M059J (cell line): ENCODE measurements at places on chromosomes 6 and 20. TPM values are rescaled to one million over a fixed set of nuclear protein-coding genes. Genes with fewer than 3 reads are reported as not detected.

- no peak for DNase-seq
Measured at GRCh38 chr20:47016068-47016664, 121.5 kb downstream of the EYA2 start.

The PRND gene
- total RNA-seq = not detected in 2 replicates

GRCh38 chr20:4813076-4813862 lies 91.6 kb downstream of the PRND start:
- DNase-seq = no peak

DNA sequence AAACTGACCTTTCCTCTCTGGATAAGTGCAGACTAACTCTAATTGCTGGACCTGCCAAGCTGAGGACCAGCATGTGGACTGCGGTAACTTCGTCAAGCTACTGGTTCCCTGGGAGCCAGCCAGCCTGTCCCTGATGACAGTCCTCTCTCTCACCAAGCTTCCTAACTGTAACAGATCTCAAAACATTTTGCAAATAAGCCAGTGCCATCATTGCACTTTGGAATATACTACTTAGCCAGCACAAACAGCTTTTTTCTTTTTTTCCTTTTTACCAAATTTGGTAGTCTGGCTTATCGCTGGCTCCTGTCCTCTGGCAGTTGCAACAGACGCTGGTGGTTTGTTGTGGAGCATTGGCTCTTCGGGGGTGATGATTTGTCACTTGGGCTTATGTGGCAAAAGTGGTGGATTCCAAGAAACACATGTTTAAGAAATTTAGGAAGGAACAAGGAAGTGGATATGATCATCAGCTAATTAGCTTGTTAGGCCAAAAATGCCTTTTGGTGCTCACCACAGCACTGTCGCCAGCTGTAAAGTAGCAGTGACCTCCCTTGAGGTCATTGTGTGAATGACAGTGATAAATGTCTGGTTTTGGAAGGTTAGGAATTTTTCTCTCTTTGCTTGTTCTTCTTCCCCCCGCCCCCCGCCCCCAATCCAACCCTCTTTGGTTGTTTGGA lies 171.7 kb downstream of the CLIC5 start:
- peak; percentile 93 for DNase-seq

GRCh38 chr6:46440141-46440540 lies 51.1 kb downstream of the RCAN2 start:
- peak; percentile 27 for DNase-seq

GRCh38 chr6:54929245-54929909 lies 82.8 kb downstream of the FAM83B start:
- no peak for DNase-seq

The DAAM2 gene
- 0.39 and 1.3 TPM in 2 replicates for total RNA-seq

- no peak for DNase-seq
Measured at GRCh38 chr6:2655844-2656433, 94.8 kb downstream of the MYLK4 start.

DNA sequence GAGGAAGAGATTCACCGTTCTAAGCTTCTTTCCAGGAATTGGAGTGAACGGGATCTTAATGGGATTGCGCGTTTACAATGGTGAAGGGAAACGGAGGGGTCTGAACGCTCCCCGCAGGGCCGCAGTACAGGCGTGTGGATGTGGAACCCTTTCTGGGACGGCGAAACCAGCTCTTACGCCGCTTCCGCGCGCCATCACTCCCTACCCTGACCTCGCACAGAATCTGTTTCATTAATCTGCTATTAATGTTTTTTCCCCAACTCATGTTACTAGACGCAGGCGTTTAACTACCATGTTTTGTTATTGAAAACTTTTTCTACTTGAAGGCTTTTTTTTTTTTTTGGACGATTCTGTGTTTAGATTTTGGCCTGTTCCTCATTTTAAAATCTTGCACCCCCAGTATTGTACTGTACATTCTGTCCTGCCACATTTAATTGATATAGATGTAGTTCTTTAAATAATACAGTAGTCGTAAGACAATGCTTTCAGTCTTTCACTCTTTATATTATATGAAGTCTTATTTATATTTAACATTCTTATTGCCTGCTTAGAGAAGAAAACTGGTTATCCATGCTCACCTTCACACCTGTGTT lies 696 bp upstream of the SUPT3H start:
- no peak for DNase-seq
